ENCODE measurements at places on chromosomes 13 and 19.

- no peak for DNase-seq
Observed at GRCh38 chr13:20778311-20778710, 4.5 kb upstream of the EEF1AKMT1 start.

DNA sequence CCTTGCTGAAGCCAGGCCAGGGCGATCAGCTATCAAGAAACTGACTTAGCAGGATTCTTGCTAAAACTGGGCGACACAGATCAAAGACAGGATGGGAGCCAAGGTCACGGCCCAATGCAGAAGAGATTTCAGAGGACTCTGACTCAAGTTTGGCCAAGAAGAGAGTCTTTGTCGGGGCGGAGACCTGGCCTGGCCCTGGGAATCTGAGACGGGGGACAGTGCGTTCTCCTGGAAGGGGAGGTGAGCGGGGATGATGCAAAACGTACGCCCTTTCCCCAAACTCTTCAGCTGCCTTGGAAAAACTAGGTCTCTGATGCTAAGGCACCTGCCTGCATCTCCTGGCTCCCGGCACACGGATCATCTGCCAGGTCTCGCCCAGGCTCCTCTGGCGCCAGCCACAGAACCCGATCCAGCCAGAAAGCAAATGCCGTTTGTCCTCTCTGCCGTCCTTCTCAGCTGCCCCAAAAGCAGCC is 9.8 kb downstream of the MVB12A start:
- no peak for DNase-seq

DNA sequence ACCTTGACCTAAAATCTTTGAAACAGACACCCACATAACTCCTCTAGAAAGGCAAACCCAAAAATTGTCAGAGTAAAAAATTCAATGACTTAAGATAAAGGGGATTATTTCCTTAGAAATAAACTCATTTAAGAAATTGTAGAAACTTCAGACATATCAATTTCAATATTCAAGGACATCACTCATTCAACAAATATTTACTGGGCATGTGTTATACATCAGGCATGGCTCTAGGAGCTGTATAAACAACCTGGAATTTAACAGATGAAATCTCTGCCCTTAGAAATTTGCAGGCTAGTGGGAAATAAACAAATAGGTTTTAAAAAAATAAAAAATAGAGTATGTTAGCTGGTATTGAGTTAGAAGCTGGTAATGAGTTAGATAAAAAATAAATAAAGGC is 84.0 kb upstream of the LSM14A start:
- no peak for DNase-seq

- DNase-seq = no peak
Observed at GRCh38 chr19:44777715-44778347, at the start of gene CBLC. TSS of gene CBLC (plus strand) at chr19:44777890. CDS start at chr19:44777932, 42 bp downstream.

DNA sequence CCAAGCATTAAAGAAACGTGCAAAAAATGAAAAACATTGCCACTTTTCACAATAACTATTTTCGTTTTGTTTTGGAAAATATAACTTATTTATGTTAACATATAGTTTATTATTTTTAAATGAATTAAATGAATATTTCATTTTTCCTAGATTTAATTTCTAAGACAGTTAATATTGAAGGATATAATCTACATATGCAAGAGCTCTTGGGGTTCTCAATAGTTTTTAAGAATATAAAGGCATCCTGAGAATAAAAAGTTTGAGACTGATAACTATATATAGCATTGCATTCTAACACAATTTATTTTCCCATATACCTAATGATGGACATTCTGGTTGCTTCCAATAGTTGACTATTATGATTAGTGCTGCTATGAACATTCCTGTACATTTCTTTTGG is 19.9 kb downstream of the ZNF461 start:
- DNase-seq = no peak

- no peak for DNase-seq
Observed at GRCh38 chr19:7915250-7916102, 846 bp downstream of the TGFBR3L start.

- DNase-seq = no peak
Observed at GRCh38 chr13:84865783-84866221, 933.4 kb downstream of the SLITRK6 start.

DNA sequence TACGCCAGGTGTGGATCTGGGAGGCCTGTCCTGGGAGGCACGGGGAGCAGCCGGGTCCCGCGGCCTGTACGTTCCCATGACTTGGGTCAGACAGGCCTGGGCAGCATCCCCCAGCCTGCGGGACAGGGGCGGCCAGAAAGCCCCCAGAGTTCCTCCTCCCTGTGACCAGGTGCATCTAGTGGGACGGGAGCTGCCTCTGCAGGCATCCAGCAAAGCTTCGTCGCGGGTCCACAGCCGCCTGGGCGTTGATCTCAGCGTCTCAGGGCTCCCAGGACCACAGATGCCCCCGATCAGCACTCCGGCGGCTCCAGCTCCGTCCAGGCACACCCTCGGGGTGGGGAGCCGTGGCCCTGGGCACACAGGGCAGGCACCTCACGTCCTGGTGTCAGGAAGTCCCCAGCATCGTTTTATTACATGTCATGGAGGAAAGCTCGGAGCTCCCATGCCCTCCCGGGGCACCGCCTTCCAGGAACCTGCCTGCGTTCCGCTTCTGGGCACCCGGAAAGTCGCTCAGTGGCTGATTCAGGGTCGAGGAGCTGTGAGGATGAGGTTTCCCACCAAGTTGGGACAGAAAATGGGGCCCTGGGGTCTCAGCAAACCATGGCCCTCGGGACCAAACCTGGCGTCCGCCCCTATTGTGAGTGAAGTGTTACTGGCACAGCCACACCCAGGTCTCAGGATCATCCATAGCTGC is 1.5 kb upstream of the GZMM start:
- no peak for DNase-seq

- DNase-seq = no peak
Observed at GRCh38 chr13:35888457-35888883, 242.7 kb downstream of the DCLK1 start.
